ENCODE measurements at places on chromosomes 1 and 21.

DNA sequence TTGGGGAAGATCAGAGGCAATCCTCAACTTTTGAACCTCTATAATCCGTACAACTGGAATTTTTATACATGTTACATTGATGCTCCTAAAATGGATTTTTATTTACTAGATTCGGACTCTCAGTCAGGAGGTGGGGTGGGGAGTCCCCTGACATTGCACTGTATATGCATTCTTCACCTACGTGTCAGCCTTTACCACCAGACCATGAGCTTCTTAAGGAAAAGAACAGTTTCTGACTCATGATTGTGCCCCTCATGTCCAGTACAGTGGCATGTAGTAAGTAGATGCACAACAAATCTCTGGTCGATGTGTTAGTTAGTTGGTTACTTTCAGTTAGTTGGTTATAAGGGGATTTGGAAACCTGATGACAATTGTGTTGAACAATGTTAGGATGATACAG, 15.4 kb downstream of the LPAR3 start:
- DNase-seq, result no peak

DNA sequence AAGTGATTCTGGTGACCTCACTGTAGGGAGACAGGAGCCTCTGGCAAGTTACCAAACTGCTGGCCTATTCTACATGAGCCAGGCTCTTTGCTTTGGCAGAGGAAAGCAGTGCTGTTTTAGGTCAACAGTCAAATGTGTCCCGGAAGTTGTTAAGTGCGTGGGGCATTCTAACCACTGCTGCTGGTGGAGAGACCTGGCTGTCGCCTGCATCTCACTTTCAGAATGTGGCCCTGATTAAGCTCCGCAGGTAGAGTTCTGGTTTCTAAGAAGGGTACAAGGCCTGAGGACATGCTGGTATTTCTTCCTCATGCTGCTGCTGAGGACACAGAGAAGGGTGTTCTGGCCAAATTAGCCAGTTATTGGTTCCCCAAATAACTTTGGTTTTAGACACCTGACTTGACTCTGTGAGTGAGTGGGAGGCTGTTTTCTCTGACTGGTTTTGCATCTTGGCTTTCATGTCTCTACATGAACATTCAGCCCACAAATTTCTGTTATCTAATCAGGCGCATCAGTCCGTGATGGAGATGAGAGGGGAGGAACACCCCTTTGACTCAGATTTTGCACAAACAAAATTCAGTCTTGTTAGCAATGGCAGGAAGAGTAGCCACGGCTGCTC, 120.8 kb downstream of the LMO4 start:
- peak; percentile 14 for DNase-seq

DNA sequence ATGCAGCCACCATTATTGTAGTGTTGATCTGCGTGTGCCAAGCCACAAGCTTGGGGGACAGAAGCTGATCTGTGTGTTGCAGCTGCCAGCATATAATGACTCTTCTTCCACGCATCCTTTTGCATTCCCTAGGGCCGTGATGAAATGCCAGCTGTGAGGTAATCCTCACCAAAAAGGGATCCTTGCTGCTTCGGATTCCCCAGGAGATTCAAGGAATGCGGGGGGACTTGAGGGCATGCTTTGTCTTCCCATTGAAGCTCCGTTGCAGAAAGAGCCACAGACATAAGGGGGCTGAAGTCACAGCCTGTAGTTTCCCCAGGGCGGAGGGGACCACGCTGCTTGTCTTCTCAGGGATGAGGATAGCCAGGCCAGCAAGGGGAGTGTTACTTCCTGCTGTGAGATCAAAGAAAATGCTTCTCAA, 281.6 kb upstream of the FMN2 start:
- no peak for DNase-seq

- DNase-seq, result no peak
These were observed 28.3 kb upstream of the TMEM51 start for GRCh38 chr1:15125101-15125745.

DNA sequence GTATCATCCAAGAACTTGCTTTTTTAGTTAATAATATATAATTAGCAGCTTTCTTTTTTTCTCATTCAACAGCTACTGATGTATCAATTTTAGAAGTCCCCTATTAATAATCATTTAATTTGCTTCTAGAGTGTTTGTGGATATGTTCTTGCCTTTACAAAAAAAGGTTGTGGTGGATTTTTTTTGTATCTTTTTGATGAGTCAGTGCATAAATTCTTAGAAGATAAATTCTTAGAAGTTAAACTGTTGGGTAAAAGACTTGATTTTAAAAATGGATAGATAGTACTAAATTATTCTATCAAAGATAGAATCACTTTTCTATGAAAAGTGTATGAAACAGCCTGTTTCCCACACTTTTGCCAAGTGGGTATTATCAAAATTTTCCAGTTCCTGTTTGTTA, 11.9 kb downstream of the FGGY start:
- no peak for DNase-seq

DNA sequence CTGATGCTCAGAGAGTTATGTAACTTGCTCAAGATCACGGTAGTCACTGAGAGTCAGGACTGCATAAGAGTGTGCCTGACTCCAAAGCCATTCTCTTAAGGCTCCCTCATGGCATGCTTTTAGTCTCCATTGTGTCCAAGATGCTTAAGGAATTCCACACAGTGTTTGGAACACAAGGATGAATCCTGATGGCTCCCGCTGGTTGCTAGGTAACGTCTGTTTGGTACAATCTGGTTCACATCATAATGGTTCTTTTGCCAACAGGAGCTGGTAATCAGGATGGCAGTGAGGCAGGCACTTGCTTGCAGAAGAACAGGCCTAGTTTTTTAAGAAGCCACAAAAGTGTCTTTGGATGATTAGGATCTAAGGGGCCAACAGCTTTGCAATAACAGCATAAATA, 436.5 kb upstream of the DAB1 start:
- no peak for DNase-seq

DNA sequence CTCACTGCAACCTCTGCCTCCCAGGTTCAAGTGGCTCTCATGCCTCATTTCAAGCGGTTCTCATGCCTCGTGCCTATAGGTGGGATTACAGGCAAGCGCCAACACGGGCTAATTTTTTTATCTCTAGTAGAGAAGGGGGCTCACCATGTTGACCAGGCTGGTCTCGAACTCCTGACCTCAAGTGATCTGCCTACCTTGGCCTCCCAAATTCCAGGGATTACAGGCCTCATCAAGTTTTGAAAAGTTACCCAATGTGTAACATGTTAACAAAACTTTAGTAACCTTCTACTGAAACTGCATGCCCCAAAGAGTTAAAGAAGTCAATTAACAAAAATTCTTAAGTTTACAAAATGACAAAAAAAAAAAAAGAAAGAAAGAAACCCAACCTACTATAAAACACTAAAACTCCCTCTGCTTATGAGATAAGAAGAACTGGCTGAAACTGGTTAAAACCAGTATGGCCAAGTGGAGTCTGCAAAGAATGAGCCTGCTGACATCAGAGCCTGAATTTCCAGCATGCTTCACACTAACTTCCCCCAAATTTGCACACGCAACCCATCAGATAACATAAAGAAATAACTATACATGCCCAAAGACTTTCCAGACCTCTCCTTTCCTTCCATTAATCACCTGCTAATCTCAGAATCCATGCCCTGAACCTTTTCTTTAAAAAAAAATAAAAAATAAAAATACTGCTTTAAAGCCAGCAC, 25.5 kb upstream of the PSMG1 start:
- no peak for DNase-seq

GRCh38 chr1:93907718-93908117, 1.5 kb downstream of the GCLM start:
- DNase-seq, result no peak

GRCh38 chr1:219926363-219926998, 1.9 kb downstream of the SLC30A10 start:
- DNase-seq, result no peak

DNA sequence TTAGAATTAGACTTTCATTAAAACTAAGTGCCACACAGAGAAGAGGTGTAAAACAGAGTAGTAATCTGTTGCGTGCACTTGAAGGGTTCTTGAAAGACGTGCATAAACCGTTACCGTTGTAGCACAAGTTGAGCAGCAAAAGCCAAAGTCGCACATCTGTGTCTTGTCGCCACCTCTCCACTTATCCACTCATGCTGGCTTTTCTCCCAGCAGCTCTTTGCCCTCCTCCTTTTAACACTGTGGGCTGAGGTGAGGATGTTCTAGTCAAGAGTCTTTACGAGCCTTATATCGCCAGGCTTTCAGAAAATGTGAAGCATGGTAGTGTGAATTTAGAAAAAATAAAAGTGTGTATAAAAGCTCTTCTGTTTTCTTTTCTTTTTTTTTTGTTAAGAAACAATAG, 48.0 kb downstream of the NR5A2 start:
- DNase-seq, result no peak

- no peak for DNase-seq
These were observed 3.1 kb upstream of the CDKN2C start for GRCh38 chr1:50966991-50967390.

Data from prostate gland (tissue), 2 donors.